Muscle of arm (tissue), 14 donors: ENCODE measurements at places on chromosomes 5 and 9. TPM values are rescaled to one million over a fixed set of nuclear protein-coding genes. Genes with fewer than 3 reads are reported as not detected.

The PCDHGA6 gene
- not detected for polyA plus RNA-seq

- DNase-seq, result peak; percentile 29
Observed at GRCh38 chr5:125411744-125412560, 665.5 kb upstream of the ZNF608 start.

The CXXC5 gene
- polyA plus RNA-seq, result 90.5 TPM

DNA sequence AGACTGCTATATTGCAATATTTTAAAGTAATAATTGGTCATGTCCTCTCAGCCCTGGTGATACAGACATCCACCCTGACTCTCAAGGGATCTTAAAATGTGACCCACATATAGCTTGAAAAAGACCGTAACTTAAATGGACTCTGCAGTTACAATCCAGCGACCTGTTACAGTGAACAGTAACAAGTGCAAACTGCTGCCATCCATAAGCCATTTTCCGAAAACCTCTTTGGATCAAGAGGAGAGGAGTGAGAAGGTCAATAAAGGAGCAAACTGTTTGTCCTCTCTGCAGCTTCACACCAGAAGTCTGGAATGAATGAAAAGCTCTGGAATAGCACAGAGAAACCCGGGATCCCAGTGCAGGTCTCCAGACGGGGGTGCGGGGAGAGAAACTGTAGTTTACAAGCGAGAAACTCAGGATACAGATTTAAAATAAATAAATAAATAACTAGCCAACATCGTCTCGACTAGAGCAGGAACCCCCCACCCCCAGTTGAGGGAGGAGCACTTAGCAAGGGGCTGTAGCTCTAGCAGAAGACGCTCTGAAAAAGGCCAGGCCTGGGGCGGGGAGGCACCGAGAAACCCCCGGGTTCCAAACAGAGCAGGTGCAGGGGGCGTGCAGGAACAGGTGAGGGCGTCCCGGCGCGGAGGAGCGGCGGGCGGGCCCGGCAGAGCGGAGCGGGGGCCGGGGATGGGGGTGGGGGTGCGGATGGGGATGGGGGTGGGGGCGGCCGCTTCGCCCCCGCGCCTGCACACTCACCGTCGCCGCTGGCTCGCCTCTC lies 572 bp downstream of the ZDHHC21 start:
- DNase-seq, result peak; percentile 53

- no peak for DNase-seq
Observed at GRCh38 chr5:138832218-138832617, 42.9 kb downstream of the LRRTM2 start.

DNA sequence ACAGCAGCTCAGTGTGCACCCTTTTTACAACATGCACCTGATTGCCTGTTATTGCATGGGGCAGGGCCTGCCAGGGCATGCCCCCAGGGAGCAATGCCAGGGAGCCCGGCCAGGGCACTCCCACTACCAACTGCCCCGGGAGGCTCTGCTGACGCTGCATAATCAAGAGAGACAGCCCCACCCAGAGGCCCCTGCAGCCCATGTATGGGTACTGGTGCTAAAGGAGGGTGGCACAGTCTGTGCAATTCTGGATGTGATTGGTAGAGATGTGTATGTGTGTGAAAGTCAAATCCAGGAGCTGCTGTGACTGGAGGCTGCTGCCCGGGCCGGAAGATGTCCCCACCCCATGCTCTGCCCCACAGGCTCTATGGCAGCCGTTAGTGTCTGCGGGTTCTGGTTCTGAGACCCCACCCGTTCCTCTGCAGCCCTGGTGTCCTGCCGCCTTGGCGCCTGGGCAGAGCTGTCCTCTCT lies 3.9 kb upstream of the NEURL1B start:
- no peak for DNase-seq

The BNC2 gene
- polyA plus RNA-seq, result 6.8 TPM

DNA sequence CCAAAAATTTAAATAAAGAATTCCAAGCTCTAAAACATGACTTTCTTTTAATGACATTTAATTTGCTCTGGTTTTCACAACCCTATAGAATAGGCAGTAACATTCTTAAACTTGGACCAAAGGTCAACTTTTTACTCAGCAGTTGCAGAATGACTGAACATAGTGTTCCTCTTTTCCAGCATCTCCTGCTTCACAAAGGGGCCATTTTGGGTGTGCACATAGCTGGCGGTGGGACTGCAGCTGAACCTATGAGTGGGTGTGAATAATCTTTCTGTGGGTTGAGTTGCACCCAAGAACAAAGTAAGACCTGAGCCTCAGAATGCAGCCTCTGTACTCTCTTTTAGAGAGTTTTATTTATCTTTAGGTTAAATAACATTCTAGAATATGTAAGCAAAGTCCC lies 96.9 kb upstream of the HAPLN1 start:
- no peak for DNase-seq

DNA sequence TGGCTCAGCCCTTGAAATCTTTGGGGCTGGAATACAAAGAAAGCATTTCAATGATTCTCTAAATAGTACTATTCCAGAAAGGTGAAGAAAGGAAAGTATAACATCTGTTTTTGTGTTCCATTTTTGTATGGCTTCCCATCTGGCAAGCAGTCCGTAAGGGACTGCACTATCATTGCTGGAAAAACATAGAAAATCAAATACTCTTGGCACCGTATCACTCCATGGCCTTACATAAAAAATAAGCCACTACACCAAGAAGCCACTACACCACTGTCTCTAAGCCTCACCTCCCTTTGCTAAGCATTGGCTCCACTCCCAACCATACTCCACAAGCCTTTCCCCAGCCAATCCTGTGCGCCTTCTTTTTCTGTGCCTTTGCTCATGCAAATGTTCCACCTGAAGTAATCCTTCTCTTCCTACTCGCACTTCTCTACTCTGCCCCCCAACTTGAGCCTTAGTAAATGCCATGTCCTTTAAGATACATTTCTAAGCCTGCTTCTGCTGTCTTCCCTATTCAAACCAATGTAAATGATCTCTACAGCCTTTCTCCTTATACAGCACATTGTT lies 454.6 kb upstream of the TUSC1 start:
- DNase-seq, result peak; percentile 63

The PALM2AKAP2 gene
- polyA plus RNA-seq, result 24.1 TPM
